ENCODE measurements at places on chromosomes 1 and 21. TPM values are rescaled to one million over a fixed set of nuclear protein-coding genes. Genes with fewer than 3 reads are reported as not detected.

GRCh38 chr1:188043536-188044245 is 1214.9 kb downstream of the PLA2G4A start:
- DNase-seq: no peak

- DNase-seq: no peak
Observed at GRCh38 chr1:59516881-59517280, 220.0 kb downstream of the FGGY start.

- DNase-seq: no peak
Observed at GRCh38 chr1:184418652-184419349, 32.0 kb downstream of the C1orf21 start.

DNA sequence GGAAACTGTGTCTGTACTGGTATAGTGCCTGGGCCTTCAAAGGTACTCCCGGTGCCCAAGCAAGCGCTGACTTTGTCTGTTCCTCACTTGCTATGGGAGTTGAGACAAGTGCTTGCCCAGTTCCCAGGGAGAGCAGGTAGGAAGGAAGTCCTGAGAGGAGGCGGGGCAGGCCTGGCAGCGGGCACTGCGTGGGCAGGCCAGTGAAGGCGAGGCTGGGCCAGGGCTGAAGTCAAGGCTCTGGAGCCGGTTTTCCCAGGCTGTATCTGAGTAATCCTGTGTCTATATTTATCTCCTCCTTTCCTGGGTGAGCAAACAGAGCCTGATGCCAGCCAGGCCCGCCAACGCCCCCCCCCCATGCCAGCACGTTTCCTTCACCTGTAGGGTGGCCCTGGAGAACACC is 15.9 kb upstream of the EDN2 start:
- no peak for DNase-seq

DNA sequence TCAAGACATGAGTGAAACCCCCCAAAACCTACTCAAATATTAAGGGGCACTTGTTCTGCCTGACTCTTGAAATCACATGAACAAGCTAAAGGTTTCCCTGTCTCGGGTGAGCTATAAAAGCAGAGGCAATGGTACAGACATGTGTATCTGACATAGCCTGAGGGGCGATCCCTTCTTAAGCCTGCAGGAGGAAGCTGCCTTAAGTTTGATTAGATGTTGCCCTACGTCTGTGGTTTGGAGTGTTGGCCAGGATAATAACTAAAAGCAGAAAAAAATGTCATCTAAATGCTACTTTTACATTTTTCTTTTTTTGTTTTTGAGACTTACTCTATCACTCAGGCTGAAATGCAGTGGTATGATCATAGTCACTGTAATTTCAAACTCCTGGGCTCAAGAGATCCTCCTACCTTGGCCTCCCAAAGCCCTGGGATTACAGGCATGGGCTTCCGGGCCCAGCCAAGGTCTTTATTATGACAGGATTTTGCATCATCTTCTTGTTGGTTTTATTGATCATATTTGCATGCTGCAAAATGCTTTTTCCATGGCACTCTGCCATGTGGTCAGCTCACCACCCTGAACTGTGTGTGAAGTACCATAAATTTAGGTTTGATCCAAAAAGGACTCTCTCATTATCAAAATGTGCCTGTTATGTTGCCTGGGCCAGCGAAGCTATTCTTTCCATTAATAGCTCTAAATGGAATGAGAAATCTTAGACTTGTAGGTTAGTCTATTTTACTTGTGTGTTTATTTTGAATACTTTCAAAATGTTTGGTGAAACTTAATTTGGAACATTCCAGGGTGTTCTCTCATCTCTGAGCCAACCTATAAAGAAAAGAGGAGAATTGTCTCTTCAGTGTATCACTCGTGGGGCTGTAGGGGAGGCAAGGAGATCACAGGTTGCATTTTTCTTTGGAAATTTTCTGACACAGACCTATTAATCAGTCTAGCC is 15.0 kb upstream of the HMGN1 start:
- no peak for DNase-seq

- DNase-seq: peak; percentile 76
Observed at GRCh38 chr1:219347921-219348391, 174.3 kb downstream of the LYPLAL1 start.

GRCh38 chr21:41663805-41664788 is 102.8 kb downstream of the RIPK4 start:
- DNase-seq: no peak

DNA sequence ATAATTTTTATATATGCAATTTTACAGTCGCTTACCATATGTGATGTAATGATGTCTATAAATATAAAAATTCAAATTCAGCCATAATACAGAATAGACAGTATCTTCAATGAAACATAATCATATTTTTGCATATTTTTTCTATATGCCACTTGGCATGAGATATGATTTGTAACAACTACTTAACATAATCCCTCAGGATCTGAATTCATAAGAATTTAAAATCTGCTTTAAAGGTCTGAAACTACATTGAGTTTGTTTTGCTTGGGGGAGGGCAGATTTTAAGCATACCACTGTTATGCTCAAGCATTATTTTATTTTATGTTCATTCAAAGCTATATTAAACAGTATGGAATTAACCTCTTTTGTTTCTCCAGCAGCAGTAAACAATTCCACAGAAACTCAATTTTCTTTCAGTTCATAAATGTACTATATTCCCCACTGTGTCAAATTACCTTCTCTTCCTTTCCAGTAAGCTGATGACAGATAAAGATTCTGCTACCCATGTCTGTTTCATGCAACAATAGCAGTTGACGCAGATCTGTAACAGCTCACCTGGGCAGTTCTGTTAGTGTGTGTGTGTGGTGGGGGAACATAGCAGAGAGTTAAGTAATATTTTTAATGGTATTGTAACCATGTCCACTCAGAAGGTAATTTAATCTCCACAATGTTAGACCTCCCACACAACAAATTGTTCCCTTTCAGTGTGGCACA is 224.8 kb downstream of the NTNG1 start:
- no peak for DNase-seq

GRCh38 chr1:31033598-31033997 is 31.9 kb downstream of the PUM1 start:
- no peak for DNase-seq

DNA sequence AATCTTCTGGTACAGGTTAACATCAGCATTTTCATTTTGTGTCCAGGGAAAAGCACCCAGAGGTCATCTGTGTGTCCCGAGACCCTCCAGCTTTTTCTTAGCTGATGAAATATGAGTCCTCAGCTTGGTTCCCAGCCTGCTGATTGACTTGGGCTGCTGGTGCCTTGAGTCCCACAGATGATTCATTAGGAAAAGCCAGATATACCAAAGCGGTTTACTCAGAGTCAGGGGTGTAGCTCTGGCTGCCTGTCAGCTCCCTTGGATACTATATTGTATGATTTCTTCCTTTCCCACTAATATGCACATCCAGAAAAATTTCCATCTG is 43.7 kb upstream of the MAB21L3 start:
- no peak for DNase-seq

DNA sequence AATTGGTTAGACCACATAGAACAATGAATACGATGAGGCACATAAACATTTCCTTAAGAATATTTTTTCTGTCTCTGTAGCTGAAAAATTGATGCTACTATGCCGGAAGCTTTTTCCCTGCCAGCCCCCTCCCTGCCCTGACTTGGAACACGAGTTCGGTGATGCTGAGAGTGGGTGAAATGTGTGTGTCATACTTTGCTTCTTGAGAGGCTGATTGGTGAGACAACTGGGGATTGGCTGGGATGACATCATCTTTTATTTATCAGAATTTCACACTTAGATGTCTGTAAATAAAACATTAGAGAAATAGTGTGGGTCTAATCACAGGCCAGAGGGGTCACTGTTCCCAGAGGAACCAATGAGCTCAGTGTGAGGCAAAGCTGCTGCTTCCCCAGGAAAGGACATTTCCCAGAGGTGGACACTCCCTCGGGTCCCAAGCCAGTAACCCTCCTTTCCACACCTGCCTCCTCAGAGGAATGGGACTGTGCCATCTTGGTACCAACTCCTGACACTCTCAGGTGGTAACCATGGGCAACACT is 195.4 kb upstream of the C1orf174 start:
- DNase-seq: peak; percentile 5

- DNase-seq: no peak
Observed at GRCh38 chr1:56709269-56709880, 64.3 kb downstream of the PRKAA2 start.

DNA sequence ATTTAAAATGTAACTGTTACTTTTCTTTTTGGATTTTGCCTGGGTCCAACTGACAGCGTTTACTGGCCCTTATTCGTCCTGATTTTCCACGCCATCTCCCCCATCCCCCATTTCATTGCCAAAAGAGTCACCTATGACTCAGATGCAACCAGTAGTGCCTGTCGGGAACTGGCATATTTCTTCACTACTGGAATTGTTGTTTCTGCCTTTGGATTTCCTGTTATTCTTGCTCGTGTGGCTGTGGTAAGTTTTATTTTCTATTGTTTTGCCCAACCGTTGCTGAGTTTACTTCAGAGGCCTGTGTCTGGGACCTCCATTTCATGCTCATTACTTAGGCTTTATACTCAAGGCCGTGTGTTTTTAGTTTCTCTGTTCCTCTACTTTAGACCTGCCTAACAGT is 9.3 kb downstream of the LEPR start:
- no peak for DNase-seq

- no peak for DNase-seq
Observed at GRCh38 chr1:25831569-25832196, 11.9 kb downstream of the MTFR1L start.

GRCh38 chr21:45939521-45940045 is 42.0 kb upstream of the COL6A1 start:
- no peak for DNase-seq

DNA sequence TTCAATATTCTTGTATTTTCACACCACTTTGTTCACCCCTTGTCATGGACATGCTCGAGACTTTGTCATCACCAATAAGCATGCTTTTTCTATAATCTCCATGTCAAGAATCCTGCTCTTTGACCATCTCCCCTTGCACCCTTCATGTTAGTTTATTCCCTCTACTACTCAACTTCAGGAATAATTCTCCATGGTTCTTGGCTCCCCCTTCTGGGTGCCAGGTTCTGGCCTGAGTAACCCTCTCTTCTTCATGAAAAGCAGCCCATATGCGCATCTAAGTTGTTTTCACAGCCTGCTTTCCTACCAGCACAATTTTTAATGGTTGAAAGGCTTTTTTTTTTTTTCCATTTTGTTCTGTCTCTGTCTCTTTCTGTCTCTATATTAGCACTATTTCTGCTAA is 160.7 kb downstream of the LEPR start:
- no peak for DNase-seq

The NOTCH2 gene
- 34.8 TPM for total RNA-seq

The ADORA1 gene
- 12.1 TPM for total RNA-seq

The DCST1 gene
- not detected for total RNA-seq

The TFF3 gene
- 4.8 TPM for total RNA-seq

The SMCP gene
- not detected for total RNA-seq

Data from cardiac septum (tissue), 1 donor.